ENCODE measurements at places on chromosomes 5 and 9.

GRCh38 chr5:95530416-95530815, 24.4 kb downstream of the SKIC3 start:
- peak; percentile 73 for DNase-seq

GRCh38 chr5:110510146-110510545, 216.3 kb downstream of the TMEM232 start:
- no peak for DNase-seq

- DNase-seq, result no peak
Measured at GRCh38 chr9:116080561-116080960, 73.0 kb upstream of the PAPPA start.

DNA sequence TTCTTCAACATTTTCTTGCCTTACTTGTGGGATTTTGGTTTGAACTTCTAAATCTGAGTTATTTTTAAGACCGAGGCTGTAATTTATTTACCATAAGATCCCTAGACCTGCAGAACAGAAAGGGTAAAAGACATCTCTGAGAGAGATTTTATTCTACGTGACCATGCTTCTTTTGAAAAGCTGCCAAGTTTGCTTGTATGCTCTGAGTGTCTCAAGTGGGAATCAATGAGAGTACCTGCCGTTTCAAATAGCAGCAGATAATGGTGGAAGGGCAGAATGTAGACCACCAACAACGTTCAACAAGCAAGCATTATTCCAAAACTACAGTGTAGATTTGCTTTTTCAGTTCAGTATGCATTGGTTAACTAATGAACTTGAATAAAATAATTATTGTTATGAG, 108.6 kb upstream of the MINAR2 start:
- DNase-seq, result no peak

- no peak for DNase-seq
Measured at GRCh38 chr9:82957529-82958379, 105.2 kb downstream of the RASEF start.

DNA sequence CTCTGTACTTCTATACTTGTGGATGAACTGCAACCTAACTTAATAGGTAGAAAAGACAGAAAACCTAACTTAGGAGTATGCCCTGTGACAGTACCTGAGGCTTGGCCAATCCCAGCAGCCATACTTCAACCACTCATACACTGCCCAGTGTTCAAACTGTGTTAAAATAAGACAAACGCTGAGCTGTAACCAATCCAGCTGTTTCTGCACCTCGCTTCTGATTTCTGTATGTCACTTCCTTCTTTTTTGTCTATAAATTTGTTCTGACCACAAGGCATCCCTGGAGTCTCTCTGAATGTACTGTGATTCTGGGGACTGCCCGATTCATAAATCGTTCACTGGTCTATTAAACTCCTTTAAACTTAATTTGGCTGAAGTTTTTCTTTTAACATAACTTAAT, 41.4 kb downstream of the AUH start:
- DNase-seq, result no peak

GRCh38 chr5:24368115-24368514, 276.7 kb downstream of the CDH10 start:
- no peak for DNase-seq

- DNase-seq, result peak; percentile 77
Measured at GRCh38 chr5:13976867-13977830, 32.7 kb upstream of the DNAH5 start.

GRCh38 chr9:8256880-8257279, 457.3 kb upstream of the DMAC1 start:
- no peak for DNase-seq

DNA sequence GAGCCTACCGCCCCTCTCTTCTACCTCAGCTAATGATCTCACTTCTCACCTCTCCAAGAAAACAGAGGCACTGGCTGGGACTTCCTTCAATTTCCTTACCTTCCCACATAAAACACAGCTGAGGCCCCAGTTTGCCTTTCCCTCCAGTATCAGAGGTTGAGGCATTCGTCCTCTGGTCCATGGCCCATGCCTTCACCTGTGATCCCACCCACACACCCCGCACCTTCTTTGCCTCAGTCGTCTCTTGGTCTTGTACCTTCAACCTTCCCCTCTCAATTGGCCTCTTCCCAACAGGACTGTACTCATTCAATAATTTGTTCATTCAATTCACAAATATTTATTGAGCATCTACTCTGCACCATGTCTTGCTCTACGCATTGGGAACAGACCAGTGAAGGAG, 11.0 kb upstream of the NSD1 start:
- DNase-seq, result no peak

- DNase-seq, result no peak
Measured at GRCh38 chr5:87137283-87137682, 130.4 kb upstream of the RASA1 start.

Data from AG08395 (cell line).